Fibroblast of lung (primary cell): ENCODE measurements at places on chromosomes 6 and 20.

DNA sequence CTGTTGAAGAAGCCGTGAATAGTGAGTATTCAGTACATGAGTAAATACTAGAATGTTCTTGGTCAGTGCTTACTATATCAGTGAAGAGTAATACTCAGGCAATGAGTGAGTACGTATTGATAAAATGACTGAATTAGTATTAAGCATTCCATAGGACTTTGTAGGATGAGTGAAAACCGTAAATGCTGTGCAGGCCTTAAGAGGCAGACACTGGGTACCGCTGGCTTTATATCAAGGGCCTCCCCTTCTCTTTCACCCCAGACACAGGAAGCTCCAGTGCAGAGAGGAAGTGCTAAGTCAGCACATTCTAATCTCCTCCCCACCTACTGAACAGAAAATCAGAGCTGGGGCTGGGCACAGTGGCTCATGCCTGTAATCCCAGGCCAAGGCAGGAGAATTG is 24.2 kb downstream of the POFUT1 start:
- no peak for DNase-seq

DNA sequence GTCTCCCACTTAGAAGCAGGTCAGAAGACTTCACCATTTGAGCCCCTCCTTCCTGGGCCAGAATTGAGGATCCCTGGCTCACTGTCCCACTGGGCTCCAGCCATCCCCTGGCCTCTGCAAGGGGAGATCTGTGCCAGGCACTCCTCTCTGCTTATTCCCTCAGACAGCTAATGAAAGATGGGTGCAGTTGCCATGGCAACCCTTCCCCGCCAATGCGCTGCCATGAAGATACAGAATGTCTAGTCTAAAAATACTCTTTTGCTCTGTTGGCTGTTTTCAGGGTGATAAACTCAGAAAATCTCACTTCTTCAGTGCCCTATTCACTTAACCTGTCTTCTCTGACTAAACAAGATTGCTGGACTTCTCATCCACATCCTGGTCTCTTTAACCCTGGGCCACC is 13.6 kb upstream of the TTLL2 start:
- no peak for DNase-seq

DNA sequence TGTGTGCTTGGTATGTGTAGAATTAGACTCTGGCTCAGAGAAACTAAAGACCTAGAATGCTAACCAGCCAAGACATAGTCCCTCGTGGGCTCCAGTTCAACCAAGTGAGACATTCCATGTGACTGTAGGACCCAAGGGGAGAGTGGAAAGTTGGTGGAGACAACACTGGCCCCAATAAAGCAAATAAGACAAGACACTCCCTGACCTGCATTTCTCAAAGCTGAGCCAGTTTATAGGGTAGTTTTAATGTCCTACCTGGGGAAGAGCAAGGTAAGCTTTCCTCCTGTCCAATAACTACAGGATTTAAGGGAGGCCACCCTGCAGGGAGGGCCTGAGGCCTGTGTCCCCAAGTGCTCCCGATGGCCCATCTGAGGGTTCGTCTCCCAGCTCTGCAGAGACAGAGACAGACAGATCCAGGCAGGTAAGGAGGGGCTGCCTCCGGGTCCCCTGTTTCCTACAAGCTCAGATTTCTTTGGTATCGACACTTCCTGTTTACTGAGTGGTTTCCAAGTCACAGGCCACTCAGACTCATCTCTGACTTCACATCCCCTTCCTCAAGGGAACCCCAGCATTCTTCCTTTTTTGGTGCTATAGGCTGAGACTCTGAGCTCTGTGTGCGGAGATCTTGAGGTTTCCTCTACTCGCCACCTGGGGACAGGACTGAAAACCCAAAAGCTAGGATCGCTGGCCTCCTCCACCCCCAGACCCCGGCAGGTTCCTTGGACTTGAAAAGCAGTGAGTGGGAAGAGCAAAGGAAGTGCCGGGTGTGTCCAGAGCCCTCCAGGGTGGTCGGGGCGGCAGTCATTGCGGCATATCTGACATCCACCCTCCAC is 92.4 kb downstream of the PRND start:
- no peak for DNase-seq

DNA sequence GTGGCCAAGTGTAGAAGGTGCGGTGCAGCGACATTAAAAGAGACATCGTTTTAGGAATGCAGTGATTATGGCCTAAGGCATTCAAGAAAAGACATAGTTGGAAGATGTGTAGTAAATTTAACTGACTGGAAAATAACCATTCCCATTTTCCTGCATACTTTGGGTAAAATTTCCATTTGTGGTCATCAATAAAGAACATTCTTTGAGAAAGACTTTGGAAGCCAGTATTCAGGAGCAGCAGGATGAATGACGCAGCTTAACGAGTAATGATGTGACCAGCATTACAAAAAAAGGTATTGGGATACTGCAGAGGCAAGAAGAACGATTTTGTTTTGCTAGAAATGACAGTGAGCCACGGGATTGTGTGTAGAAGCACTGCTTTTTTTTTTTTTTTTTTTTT is 7.0 kb upstream of the RWDD1 start:
- DNase-seq = peak; percentile 86

GRCh38 chr6:128528241-128528640 is 7.8 kb upstream of the PTPRK start:
- no peak for DNase-seq

DNA sequence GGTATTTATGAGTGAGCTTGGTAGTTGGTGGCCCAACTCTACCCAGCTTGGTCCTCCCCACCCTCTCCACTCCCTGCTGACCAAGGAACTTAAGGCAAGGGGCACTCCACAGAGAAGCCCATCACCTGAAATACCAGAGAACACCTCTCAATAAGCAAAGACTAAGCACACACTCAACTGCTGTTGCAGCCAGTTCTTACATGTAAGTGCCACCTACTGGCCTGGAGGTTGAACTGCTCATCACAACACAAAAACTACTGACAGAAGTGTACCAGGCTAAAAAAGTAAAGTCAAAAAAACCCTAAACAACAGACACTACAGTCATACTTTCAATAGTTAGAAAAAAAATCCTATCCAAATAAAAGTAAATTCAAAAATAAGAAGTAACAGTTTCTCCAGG is 146.2 kb downstream of the FAM83B start:
- no peak for DNase-seq

GRCh38 chr20:50815162-50815989 is 20.5 kb downstream of the BCAS4 start:
- peak; percentile 81 for DNase-seq

DNA sequence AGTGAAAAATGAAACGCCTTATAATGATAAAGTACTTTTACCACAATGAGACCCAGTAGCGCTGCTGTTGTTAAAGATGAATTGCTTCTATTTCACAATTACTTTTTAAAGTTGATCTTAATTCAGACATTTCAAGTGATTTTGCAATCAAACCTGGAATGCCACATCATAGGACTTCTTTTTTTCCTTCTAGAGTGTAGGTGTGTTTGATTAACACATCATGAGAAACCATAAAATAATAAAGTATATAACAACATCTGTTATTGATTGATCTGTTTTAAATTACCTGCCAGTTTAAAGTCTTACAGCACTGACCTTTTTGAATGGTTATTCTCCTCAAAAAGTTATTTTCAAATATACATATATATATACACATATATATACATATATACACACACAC is 38.6 kb downstream of the HEBP2 start:
- no peak for DNase-seq

- peak; percentile 93 for DNase-seq
Observed at GRCh38 chr20:51327251-51327841, 215.2 kb downstream of the NFATC2 start.

GRCh38 chr6:80197474-80197873 is 91.0 kb downstream of the BCKDHB start:
- peak; percentile 64 for DNase-seq

DNA sequence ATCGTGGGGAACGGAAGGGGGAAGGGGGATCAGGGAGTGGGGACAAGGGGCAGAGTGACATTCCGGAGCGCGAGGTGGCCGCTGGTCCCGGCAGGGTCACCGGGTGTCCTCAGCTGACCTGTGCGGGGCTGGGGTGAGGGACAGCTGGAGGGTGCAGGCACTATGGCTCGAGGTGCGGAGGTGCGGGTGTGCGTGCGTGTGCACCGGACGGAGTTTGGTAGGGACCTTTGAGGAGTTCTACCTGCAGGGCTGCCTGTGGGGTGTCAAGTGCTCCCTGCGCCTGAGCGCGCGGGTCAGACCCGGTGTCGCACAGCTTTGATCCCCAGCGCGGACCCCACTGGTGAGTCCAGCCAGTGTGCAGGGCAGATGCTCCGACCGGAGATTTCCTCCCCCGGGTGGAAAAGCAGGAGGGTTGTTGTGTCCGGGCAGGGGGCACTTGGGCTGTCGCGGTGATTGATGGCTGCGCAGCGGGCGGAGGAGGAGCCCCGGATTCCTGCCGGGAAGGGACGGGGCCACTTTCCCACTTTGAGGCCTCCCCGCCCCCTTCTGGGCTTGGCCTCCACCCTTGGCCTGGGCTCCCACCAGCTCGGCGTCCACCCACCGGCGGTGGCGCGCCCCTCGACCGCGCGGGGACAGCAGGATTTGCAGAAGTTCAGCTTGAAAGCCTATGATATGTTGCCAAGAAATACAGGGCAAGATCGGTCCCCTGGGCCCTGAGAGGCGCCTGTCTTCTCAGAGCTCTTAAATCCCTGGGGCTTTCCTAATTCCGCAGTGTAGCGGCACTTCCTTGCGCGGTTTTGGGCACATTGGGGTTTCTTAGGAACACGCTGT is 658 bp downstream of the RIN2 start:
- peak; percentile 31 for DNase-seq

- DNase-seq = no peak
Observed at GRCh38 chr6:12935637-12936036, 219.1 kb downstream of the PHACTR1 start.

- no peak for DNase-seq
Observed at GRCh38 chr20:54093423-54094267, 23.3 kb upstream of the BCAS1 start.

DNA sequence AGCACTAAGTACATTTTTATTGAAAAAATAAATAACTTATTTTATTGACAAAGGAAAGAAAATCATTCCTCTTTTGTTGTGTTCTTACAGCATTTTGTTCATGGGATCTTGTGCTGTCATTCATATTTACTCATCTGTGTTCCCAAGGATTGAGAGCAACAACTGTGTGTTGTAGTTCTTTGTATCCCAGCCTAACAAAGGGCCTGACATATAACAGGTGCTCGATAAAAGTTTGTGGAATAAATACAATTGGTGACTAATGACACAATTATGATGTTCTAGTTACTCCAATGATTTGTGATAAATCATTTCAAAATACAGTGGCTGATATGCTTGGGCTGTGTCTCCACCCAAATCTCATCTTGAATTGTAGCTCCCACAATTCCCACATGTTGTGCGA is 7.9 kb upstream of the OGFRL1 start:
- no peak for DNase-seq

DNA sequence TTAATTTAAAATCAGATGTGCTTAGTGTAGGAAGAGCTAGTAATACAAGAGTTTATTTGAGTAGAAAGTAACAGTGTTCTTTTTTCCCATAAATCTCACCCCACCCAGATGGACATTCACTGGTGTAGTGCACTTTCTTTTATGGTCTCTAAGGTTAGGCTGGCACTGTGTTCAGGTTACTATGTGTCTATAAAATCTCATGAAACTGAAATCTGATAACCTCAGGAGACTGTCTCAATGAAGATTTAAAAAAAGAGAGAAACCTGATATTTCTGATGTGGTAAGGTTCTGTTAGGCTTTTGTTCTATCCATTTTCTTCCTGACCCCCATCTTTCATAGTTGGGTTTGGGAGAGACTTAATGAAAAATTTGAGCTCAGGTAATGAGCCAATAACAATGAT is 101.2 kb upstream of the CLVS2 start:
- no peak for DNase-seq

DNA sequence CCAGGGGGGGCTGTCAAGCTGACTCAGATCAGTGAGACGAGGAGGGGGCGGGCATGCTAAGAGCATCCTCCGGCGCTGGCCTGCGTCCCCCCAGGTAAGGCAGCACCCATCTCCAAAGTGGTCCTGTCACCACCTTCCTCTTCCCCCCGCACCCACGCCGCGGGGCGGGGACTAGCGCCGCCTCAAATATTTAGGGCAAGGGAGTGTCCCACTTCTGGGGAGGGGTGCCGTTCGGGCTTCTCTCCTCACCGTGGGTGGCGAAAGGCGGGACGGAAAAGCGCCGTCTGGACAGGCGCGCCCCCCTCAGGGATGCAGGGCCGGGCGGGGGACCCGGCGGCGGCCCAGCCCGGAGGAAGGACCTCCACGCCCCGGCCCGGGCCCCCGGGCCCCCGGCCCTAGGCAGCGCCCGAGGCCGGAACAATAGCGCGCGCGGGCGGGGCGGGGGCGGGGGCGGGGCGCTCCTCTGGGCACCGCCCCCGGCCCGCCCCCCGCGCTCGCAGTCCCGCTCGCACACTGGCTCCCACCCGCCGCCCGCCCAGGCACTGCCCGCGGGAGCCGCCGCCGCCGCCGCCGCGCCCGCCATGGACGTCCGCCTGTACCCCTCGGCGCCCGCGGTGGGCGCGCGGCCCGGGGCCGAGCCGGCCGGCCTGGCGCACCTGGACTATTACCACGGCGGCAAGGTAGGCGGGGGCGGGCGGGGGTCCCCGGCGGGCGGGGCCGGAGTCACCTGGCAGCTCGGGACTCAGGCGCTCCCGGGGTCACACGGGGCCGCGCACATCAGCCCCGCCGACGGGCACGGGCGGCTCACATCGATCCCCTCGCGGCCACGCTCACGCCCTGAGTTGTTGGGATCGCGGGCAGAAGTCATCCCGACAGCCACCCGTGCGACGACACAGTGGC is at the start of gene TOX2:
Gene TOX2, plus strand, starts transcription at position 542 of the 900 bp plus-strand sequence. Its CDS starts 40 bp downstream, at position 582.
- DNase-seq = peak; percentile 49

- DNase-seq = peak; percentile 89
Observed at GRCh38 chr6:166032366-166033200, 135.1 kb downstream of the TBXT start.

- peak; percentile 61 for DNase-seq
Observed at GRCh38 chr6:148952147-148953035, 205.6 kb downstream of the UST start.

- no peak for DNase-seq
Observed at GRCh38 chr20:58573986-58574385, 58.8 kb upstream of the APCDD1L start.

- DNase-seq = peak; percentile 7
Observed at GRCh38 chr6:15841937-15842726, 179.3 kb upstream of the DTNBP1 start.

DNA sequence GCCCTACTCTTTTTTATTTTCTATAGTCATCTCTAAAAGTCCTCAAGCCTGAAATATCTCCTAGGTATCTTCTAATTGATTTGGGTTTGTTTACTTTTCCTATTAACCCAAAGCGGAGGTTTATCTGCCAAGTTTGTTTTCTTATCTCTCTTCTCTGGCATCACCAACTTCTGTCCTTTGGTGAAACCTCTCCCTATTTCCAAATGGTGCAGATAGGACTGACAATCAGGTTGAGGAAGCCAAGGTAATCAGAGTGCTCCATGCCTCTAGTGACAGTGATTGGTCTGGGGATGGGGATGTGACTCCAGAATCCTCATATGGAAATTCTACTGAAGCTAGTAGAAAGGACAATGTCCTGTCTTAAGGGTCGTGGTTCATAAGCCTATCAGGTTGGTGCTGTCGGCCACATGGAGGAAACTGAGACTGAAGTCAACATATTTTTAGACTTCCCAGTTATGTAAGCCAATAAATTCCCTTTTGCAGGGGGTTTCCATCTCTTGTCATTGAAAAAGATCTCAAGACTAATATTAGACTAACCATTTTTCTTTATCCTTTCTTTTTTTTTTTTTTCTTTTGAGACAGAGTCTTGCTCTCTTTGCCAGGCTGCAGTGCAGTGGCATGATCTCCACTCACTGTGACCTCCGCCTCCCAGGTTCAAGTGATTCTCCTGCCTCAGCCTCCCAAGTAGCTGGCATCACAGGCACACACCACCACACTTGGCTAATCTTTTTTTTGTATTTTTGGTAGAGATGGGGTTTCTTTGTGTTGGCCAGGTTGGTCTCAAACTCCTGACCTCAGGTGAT is 28.0 kb downstream of the KIF6 start:
- DNase-seq = no peak

- DNase-seq = no peak
Observed at GRCh38 chr6:143234734-143235133, 174.0 kb downstream of the AIG1 start.
